Amniotic epithelial cell (primary cell): ENCODE measurements at places on chromosomes 2 and 18.

GRCh38 chr2:239954166-239955086, 70.7 kb downstream of the NDUFA10 start:
- DNase-seq: no peak

DNA sequence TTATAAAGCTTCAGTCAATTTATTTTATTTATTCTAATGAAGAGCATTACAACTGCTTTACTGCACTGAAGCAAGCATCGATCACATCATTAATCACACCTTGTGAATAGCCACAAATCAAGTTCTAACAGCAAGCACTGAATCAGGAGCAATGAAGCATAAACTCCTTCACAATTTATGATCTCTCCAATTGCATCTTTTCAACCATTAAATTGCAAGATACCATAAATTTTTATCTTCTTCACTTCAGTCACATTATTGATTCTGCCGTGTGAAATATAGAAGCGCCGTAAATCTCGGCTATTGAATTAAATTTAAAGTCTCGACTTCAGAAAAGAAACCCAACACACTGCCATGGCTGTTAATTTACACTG, 298.7 kb downstream of the CDCA7 start:
- no peak for DNase-seq

DNA sequence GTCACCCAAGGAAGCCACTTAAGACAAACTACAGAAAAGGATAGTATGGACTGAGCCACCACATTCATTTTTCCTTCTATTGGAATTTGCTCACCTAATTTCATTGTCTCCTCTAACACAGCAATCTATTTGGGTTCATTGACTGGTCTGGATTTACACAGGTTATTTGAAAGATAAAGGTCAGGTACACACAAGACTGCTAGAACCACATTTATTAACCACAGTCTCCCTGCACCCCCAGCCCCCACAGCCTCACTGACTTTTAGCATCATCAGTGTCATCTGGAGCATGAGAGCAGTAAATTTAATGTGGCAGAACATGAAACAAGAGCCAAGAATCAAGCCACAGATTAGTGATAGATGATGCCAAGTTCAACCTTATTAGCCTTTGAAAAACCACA, 226.9 kb upstream of the GYPC start:
- DNase-seq: no peak

GRCh38 chr2:99484205-99484604, 5.6 kb downstream of the REV1 start:
- no peak for DNase-seq

DNA sequence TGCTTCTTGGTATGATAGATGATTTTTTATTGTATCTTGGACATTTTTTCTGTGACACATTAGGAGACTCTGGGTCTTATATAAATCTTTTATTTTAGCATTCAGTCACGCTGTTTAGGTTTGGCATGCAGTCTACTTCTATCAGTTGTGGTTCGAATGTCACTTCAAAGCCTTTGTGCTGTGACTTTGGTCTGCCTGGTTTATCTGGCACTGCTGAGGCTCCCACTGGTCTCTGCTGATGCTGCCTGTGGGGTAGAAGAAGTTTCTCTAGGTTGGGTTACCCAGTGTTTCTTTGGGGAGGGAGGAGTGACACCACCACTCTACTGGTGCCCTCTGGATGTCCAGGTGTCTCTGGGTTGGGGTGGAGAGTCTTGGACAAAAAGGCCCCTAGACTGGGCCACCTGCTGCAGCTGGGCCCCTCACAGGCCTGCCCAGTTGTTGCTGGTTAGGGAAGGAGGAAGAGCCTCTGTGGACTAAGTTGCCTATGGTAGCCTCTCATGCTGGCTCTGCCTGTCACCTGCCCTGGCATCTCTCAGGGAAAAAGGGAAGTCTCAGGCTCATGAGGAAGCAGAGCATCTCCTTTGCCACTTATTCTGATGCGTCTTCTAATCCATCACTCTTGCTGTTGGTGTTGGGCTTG, 115.4 kb upstream of the HS6ST1 start:
- DNase-seq: no peak

DNA sequence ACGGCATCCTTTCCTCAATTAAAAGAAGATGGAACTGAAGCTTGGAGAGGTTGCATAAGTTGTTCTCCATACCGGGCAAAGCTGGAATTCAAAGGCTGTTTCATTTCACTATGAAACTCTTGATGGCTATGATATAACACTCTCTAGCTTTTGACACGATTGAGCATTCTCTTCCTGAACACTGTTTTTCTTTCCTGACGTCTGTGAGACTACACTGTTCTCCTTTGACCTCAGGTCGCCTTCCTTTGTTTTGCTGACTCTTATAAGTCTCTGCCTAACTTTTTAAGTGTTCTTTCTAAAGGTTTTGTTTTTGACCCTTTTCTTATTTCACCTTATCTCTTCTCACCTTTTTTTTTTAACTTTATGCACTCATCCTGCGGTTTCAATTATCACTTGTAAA, 261.8 kb upstream of the LINC00305 start:
- DNase-seq: no peak

GRCh38 chr2:136098441-136098840, 19.5 kb downstream of the CXCR4 start:
- no peak for DNase-seq

- no peak for DNase-seq
Measured at GRCh38 chr2:192559587-192559986, 364.9 kb upstream of the TMEFF2 start.

DNA sequence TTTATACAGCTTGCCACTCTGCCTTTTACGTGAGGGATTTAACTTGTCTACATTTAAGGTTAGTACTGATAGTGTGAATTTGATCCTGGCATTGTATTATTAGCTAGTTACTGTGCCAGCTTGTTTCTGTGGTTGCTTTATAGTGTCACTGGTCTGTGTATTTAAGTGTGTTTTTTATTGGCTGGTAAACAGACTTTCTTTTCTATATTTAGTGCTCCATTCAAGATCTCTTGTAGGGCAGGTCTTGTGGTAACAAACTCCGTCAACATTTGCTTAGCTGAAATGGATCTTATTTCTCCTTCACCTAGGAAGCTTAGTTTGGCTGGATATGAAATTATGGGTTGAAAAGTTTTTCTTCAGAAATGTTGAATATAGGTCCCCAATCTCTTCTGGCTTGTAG, 1971.0 kb upstream of the LRRTM1 start:
- DNase-seq: no peak

DNA sequence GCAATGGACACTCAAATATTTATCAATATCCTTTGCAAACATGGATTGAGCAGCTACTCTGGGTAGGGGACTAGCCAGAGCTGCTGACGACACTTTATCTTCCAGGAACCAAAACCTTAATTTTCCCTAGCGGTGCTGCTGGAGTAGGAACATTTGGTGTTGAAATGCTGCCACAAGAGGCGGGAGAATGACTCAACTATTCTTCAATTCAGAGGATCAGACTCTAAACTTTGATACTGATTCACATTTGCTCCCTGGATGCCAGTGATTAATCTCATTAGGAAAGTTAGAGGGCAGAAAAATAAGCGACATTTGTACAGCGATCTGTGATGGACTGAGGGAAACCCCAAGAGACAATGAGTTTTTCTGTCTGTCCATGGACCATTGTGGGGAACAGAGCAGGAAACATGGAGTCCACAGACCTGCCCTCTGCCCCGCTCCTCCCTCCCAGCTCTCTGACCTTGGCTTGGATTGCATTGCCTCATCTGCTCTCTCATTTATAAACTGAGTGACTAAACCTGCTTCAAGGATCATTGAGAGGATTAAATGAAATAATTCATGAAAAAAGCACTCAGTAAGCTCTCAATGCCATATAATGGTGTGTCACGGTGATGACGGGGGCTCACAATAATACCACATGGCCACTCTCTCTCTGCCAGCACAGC, 12.6 kb upstream of the EPB41L3 start:
- no peak for DNase-seq

GRCh38 chr2:100404411-100404810, 13.1 kb downstream of the CHST10 start:
- DNase-seq: no peak

DNA sequence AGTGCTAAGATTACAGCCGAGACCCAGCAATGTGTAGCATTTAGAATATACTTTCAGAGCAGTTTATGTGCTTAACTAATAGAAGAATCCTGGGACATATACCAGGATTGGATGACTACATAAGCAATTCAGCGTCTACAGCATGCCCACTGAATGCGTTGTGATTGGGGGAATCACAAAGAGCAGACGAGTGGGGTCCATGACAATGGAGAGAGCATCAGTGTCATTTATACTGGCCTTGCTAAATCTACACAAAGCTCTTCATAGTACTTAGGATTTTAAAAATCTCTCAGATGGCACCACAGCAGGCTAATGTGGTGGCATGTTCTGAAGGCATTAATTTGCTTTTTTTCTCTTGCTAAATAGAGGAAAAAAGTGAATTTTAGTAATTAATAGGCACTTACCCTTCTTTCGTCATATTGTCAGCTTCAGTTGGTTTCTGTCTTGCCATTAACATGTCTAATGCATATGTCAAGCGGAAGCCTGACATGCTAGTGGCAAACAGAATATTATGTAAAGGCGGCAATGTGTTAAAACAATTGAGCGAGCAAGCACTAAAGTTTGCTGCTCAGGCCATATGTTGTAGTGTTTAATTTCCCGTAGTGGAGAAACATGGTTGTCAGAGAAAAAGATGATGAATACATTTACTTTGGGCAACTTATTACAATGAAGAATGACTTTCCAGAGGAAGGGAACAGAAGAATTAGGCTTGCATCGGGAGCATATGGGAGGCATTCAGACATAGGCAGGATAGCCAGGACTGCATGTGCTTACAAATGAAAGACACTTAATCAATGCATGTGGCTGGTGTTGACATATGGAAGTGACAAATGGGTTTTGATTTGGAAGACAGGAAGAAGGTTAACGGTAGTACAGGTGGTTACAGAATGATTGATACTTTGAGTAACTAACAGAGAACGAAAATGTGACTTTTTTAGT, 145.2 kb downstream of the ICOS start:
- DNase-seq: no peak

GRCh38 chr2:28557389-28558131, 61.7 kb downstream of the PLB1 start:
- DNase-seq: peak; percentile 96

GRCh38 chr2:218555527-218555926, 12.6 kb downstream of the USP37 start:
- DNase-seq: no peak

GRCh38 chr2:85794038-85794441, 40.2 kb downstream of the ATOH8 start:
- DNase-seq: no peak

DNA sequence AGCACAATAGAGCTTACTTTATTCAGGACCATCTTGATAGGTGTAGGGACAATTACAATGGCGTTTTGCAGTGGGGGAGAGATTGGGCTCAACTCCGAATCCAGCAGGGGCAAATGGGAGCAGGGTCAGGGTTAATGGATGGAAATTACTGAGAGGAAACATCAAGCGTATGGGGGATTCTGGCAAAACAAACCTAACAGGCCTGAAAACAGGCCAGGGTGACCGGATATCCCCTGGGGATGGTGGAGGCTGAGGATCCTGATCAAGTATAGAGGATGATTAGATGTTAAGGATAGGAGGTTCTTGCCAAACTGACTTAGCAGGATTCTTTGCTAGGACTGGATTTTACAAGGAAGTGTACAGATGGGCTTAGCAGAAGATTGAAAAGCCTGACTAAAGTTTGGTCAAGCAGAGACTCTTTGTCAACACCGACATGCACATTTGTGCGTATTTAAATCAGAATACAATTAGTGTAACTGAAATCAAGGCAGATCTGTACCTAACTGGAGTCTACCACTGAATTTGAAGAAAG, 54.5 kb upstream of the GPR45 start:
- no peak for DNase-seq

- DNase-seq: no peak
Measured at GRCh38 chr18:53560546-53560945, 663.9 kb downstream of the MBD2 start.

- DNase-seq: no peak
Measured at GRCh38 chr2:212274215-212274614, 264.4 kb downstream of the ERBB4 start.

DNA sequence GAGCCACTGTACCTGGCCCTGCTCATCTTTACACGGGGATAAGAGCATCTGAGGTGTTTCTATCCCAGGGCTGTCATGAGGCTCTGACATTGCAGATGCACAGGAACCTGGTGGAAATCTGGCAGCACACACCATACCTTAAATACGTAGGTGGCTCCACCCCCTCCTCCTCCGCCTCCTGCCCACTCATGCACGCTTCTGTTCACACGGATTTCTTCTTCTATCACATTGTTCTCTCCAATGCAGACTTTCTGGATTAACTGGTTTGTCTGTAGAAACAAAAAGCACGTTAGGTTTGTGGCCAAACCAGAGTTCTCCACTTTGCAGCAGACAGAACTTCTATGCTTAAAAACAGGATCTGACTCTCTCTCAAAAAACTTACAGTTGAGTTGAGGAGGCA, 118.2 kb downstream of the CLIP4 start:
- no peak for DNase-seq

DNA sequence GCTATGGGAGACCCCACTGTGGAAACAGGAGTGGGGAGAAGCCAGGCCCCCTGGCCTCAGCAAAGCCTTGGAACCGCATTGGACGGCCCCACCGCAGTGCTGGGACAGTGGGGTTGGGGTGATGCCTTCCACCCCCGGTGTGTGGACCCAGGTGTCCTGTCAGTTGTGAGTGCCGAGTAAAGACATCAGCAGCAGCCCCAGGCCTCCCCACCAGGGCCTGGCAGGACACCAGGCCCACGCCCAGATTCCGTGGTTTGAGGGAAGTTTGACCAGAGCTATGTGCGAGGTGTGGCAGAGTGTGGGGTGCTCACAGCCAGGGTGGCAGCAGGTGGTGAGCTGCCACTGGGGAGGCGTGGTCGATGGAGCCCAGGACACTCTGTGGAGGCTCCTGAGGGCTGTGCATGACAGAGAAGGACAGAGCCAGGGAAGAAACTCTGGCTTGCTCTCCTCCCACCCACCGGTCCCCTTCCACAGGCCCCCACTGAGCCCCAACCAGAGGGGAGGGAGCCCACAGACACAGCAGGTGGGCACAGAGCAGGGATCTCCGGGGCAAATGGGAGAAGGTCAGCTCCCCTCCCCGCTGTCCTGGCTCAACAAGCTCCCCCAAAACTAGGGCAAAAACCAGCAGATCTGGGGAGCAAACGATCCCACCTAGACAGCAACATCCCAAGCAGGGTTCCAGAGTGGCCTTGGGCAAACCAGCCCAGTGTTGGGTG, 69.1 kb downstream of the TWIST2 start:
- DNase-seq: no peak

GRCh38 chr18:78675231-78675630, 304.4 kb upstream of the SALL3 start:
- no peak for DNase-seq

- peak; percentile 95 for DNase-seq
Measured at GRCh38 chr2:181106789-181107627, 126.6 kb downstream of the UBE2E3 start.

DNA sequence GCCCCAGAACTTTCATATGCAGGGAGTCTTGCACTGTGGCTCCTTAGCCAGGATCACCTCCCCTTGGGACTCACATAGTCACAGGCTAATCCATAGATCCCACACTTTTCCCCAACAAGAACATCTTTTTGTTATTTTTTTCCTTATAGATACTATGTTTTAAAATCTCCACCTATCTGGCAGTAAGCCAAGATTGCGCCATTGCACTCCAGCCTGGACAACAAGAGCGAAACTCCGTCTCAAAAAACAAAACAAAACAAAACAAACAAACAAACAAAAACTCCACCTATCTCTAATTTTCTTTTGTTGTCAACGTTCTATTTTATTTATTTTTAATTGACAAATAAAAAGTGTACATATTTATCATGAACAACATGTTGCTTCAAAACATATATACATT, 141.7 kb downstream of the PDE11A start:
- no peak for DNase-seq
